ENCODE measurements at places on chromosomes 7 and 10. TPM values are rescaled to one million over a fixed set of nuclear protein-coding genes. Genes with fewer than 3 reads are reported as not detected.

Gene ANKRD2
- 0.81 TPM for total RNA-seq

Gene SLC26A4
- 0.26 TPM for total RNA-seq

GRCh38 chr10:79046741-79047583, 21.8 kb upstream of the ZMIZ1 start:
- H3K4me3 ChIP-seq = no peak overlapping the region
- H3K4me1 ChIP-seq = no peaks in the 10 kb centered on the region
- no peaks in the 10 kb centered on the region for H3K36me3 ChIP-seq
- peak; percentile 41 for DNase-seq

DNA sequence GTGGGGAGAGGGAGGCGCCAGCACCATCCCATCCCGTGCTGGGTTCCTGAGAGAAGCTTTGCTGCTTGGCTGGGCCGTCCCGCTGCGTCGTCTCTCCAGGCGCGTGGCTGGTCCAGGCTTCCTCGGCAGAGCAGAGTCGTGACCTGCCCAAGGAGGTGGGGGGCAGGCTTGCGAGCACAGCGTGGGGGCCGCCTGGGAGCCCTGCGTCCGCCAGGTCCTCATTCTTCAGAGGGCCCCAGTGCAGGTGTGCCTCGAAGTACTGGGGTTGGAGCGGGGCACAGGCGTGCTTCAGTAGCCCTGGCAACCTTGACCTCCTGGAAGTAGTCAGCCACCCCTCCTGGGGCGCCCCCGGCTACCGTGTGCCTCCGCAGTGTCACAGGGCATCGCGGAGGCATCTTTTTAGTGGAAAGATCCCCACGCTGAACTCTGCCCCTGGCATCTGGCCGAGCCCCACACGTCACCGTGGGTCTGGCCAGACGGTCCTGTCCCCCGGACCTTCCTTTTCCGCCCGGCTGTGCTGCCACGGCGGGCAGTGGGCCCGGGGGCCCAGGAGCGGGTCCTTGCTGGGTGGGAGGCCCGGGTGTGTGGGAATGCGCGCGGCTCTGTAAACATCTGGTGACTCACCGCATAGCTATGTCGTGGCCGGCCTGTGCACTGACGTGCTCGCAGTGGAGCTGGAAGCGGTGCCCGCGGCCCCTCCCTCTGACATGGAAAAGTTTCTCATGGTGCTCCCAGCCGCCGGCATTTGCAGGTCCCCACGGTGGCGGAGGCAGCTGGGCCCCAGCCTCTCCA, 6.4 kb downstream of the MAFK start:
- H3K4me1 ChIP-seq = peaks cover 26% of the 10 kb centered on the region
- H3K27ac ChIP-seq = peak overlapping the region; percentile 94
- peak; percentile 93 for DNase-seq
- H3K27me3 ChIP-seq = no peaks in the 10 kb centered on the region
- no peaks in the 10 kb centered on the region for H3K36me3 ChIP-seq
- peak overlapping the region; percentile 31 for H3K4me3 ChIP-seq

DNA sequence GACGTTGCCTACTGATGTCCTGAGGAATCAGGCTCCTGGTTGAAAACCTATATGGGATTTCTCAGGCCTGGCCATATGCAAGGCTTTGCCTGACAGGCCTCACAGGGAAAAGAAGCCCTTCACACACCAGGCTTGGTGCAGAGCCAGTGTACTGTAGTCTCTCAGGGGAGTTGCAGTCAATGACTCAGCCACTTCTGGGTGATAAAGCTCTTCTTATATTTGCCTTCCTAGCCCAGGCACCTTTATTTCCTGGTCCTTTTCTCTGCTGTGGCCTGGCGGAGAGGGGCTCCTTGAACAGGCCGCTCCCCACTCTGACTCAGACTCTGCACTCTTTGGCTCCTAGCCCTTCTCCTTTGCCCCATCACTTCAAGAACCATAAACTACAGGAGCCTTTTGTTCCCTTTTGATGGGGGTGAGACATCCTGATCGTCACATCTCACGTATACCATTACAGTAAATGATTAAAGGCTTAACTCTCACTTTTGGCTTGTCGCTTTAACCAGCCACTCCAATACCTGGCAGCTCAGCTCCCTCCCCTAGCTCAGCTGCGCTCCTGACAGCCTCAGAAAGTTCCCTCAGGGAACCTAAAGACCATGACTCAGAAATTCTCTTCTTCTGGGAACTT, 33.5 kb downstream of the DPY19L1 start:
- H3K4me1 ChIP-seq = no peaks in the 10 kb centered on the region
- H3K4me3 ChIP-seq = no peak overlapping the region
- DNase-seq = no peak
- H3K27ac ChIP-seq = no peak overlapping the region
- no peaks in the 10 kb centered on the region for H3K27me3 ChIP-seq

- DNase-seq = no peak
- no peaks in the 10 kb centered on the region for H3K27me3 ChIP-seq
- H3K27ac ChIP-seq = no peak overlapping the region
- no peak overlapping the region for H3K4me3 ChIP-seq
- H3K36me3 ChIP-seq = no peaks in the 10 kb centered on the region
- H3K4me1 ChIP-seq = no peaks in the 10 kb centered on the region
Measured at GRCh38 chr7:111074748-111075146, 16.2 kb upstream of the LRRN3 start.

- H3K4me3 ChIP-seq = no peak overlapping the region
- H3K4me1 ChIP-seq = no peaks in the 10 kb centered on the region
- peak overlapping the region; percentile 33 for H3K27ac ChIP-seq
- peak; percentile 60 for DNase-seq
Measured at GRCh38 chr10:69051303-69051702, 36.6 kb upstream of the SRGN start.

DNA sequence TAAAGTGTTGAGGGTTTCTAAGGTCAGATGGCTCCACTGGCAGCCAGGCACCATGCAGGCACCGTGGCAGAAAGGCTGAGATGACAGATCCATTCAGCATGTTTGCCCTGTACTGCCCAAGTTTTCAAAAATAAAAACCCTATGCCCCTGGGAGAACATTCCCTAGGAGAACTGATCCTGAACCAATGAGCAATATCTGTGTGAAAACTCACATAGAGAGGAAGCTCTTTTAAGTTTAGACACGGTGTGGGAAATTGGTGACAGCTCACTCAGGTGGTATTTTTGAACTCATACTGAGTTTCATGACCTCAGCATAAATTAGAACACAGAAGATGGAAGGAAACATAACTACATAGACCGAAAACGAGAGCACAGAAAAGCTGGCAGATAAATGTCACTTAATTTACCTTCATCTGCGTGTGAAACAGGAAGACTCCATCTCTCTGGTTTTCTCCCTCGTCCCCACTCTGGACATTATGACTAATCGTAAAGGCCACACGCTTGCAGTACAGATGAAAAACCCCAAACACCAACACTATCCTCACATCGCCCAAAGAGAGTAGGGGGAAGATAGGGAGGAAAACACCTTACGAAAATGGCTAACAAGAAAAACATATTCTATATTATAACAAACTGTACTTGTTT, 127.8 kb downstream of the ICA1 start:
- H3K36me3 ChIP-seq = no peaks in the 10 kb centered on the region
- H3K27me3 ChIP-seq = no peaks in the 10 kb centered on the region
- H3K4me3 ChIP-seq = no peak overlapping the region
- H3K4me1 ChIP-seq = no peaks in the 10 kb centered on the region

DNA sequence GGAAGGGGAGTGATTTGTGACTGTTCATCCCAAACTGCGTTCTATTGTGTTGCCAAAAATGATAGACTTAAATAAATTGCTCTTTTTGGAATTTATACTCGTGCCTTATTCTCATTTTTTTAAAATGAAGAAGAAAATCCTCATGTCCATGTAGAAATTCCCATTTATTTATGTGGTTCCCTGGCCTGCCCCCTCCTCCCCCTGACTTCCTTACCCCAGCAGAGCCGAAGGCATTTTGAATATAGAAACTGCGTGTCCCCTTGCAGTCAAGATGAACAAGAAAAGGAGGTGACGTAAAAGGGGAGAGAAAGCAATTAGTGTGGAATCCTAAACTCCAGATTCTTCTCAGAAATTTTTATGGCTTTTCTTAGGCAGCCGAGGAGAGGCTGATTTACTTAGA, 126.1 kb downstream of the FAM204A start:
- no peaks in the 10 kb centered on the region for H3K36me3 ChIP-seq
- no peak overlapping the region for H3K27ac ChIP-seq
- DNase-seq = no peak
- no peak overlapping the region for H3K4me3 ChIP-seq
